ENCODE measurements at places on chromosomes 4 and X.

DNA sequence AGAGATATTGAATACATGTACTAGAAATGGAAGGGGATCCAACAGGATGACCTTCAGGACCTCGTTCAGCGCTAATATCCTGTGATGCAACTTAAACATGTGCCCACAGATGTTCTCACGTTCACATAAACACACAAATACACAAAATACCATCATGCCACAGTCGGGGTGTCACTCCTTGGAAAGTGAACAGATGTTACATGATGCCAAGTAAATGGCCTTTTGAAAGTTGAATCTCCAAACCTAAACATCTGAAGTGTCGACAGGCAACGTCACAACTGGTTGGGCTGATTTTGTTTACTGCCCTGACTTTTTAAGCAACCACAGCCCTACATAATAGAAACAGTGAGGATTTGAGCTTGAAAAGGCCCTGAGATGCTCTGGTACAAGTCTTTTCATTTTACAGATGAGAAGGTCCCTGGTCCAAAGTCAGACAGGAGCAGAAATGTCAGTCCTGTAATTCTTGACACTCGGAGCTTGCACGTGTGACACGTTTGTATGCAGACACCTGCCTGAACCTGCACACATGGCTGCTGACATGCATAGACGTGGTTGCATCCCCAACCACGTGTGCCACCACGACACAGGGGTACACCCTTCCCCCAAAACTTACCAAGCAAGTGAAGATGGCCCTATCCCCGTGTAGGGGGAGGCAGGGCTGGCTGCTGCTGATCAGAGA lies 23.5 kb upstream of the BCORL1 start:
- DNase-seq, result no peak

DNA sequence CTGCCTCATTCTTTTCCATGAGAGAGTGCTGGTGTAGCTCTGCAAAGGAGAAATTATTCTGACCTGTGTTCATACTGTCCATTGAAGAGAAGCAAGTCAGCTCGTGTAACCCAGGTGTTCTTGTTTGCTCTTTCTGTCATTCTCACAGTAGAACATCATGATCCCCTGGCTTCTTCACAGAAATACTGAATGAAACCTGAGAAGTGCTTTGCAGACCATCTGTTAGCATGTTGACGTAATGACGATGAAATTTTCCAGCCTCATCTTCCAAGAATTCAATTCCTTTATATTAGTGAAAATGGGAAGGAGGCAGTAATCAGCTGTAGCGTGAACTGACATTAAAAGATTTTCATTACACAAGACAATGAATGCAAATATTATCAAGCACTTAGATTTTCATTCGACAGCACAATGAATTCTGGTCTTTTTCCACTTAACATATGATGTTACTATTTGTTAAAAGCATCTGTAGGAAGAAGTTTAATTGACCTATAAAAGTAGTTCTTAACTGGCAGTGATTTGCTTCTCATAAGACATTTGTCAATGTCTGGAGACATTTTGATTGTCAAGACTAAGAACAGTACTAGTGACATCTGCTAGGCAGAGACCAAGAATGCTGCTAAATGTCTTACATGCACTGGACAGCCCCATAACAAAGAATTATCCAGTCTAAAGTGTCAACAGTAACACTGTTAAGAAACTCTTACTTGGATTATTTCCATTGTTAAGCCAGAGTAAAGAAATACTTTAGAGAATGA lies 246.3 kb downstream of the BANK1 start:
- no peak for DNase-seq

DNA sequence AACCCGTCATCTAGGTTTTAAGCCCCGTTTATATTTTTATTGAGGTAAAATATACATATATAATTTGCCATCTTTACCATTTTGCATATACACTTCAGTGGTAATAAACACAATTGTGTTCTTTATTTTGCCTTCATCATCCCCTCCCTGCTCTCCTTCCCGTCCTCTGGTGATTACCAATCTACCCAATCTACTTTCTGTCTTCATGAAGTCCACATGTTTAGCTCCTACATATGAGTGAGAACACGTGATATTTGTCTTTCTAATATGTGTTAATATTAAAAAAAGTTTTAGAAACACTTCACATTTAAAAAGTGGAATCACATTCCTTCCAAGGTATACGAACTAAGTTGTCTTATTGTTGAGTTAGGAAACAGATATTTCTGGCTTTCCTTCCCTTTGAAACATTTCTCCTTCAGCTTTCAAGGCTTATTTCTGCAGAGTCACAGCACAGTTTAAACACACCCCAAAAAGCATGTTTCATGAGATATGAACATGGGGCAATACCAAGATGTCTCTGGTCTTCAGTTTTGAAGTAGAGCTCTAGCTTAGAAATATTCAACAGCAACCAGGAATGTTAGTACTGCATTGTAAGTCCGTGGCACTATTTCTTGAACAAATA lies 35.9 kb downstream of the GYPA start:
- DNase-seq, result no peak

DNA sequence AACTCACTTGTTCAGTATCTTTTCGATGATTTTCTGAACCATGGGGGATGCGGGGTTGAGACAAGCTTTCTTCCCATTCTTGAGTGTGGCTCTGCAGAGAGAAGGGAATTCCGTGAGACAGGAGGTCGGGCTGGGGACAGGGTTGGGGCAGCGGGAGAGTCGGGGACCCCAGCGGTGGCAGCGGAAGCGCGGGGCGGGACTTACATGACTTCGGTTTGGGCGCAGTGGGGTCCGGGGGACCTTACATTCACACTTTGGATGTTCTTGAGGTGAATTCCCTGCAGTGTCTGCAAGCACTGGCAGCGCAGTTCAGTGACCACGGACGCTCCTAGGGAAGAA lies 434 bp downstream of the CXCL3 start:
- no peak for DNase-seq

DNA sequence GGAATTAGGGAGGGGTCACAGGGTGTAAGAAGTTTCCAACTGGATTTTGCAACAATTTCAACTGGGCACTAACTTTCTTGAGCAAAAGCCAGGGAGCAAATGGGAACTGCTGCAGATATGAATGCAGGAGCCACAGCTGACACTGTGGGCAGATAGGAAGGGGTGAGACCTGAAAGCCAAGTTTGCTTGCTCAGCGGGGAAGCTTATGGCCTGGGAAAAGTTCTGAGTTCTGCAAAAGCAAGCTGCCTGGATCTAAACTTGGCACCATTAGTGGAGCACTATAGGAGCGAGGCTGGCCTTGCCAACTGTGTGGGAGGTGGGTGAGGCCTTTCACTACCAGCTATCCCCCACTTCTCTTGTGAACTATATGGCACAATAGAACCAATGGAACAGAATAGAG lies 11.1 kb downstream of the CYSLTR1 start:
- no peak for DNase-seq

DNA sequence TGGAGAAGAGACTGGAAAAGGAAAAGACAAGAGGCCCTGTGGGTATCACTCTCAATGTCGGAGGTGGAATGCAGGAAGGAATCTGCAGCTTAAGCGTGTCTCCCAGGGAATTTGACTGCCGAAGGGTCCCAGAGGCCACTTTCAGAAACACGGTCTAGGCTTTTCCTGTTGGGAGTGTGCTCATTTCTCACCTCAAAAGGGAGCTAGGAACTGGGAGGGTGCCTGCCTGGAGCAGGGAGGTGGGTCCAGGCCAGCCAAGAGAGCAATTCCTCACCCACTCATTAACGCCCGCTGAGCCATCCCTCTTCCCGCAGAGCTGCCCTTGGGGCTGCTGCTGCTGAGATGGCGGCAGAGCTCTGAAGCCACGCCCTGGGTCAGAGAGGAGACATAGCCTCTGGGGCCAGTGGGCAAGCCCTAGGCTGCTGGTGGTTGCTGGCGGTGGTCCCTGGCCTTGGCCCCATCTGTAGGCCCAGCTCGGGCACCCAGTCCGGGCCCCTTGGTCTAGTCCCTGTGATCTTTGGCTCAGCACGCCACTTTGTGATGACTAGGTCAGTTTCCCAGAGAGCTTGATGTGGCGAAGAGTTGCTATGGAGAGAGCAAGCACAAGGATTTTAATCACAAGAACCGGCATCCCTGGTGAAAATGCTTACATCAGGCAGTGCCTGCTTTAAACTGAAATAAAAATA lies 4.1 kb downstream of the ZNF185 start:
- DNase-seq, result no peak

DNA sequence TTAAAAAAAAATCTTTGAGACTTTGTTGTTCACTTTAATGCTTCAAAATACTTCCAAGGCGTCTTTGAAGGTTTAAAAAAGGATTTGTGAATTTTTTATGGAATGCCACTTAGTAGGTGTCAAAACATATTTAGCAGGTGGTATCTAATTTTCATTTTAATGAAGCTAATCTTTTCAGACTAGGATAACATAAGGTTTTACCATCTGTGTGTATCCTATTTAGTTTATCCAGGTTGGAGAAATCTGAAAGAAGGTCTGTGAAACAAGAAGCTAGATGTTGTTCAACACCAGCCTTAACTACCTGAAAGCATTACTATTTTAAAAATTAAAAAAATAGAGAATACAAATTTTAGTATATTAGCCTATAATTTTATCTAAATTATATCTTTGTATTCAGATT lies 193.4 kb downstream of the GRID2 start:
- no peak for DNase-seq

DNA sequence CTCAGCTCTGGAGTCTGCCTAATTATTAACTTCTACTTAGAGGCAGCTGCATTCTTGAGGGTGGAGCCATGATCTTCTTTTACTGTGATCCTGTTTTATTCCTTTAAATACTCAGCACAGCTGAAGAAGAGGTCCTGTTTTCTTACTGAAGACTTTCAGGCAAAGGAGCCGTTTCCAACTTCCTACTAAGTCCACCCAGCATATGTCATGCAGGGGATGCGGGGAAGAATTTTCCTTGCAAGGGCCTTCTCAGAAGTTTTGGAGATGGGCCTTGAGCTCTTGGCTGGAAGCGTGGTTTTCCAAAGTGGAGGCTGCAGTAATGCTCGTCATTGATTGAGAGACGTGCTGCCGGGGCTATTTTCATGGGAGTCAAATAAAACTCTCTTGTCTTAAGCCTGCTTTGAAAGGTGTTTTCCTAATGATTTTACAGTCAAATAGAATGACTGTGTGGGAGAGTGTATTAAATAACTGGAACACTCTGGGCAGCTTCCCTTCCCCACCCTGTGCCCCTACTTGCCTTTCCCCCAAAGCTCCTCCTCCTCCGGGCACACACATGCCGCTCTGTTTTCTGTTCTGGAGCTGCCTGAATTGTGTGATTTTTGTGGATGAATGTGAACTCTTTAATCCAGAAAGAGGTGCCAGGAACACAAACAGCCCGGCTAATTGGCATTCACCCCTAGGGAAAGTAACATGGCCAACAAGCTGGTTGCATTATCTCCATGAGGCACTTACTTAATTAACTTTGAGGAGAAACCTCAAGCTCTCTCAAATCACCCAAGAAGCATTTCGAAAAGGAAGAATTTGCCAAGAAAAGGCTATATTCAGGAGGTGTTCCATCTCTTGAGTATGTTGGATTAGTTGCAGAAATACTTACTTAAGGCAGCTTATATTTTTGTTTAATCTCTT lies 28.1 kb downstream of the FGF2 start:
- no peak for DNase-seq

GRCh38 chr4:7830747-7831146 lies 108.9 kb downstream of the AFAP1 start:
- no peak for DNase-seq

DNA sequence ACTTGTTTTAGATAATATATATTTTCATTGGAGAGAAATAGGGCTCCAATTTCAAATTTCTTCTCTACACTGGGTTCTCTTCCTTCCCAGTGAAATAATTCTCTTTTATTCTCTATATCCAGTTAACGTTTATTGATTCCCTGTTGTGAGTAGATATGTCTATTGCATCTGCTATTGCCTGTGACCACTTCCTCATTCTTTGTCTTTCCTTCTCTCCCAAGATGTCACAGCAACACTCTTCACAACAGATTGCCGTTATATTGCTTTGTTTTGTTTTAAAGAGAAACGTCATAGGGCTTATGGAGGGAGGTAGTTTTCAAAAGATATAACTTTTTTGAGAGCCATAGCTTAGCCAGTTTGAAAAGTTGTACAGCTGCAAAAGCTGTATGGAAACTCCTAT lies 343.8 kb downstream of the ARHGAP24 start:
- DNase-seq, result no peak

- no peak for DNase-seq
Observed at GRCh38 chr4:54614149-54614548, 43.6 kb upstream of the KIT start.

GRCh38 chr4:189121336-189121735 lies 819.3 kb upstream of the FRG1 start:
- no peak for DNase-seq

DNA sequence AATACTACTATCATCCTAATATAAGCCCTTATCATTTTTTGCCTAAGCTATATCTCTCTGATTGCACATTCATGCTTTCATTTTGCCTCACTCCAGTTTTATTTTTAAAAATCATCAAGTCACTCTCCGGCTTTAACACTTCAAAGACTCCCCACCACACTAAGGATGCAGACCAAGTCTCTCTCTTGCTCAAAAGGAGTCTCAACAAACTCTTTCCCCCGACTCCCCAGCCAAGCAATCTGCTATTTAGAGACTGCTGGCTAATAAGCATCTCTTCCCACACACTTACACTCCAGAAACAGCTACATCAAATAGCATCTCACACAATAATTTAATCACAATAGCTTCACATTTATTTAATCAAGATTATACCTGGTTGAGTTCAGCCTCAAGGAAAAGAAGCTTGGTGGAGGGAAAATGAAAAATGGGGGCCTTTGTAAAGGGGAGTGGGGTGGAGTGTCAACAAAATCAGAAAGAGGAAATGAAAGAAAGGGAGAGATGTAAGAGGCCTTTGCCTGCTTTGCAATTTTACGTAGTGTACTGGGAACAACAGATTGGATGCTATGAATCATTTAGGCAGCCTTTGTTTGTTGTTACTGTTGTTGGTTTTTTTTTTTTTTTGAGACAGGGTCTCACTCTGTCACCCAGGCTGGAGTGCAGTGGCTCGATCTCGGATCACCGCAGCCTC lies 104.1 kb upstream of the MCF2 start:
- DNase-seq, result no peak

GRCh38 chrX:40245488-40246071 lies 147.8 kb upstream of the BCOR start:
- DNase-seq, result no peak

DNA sequence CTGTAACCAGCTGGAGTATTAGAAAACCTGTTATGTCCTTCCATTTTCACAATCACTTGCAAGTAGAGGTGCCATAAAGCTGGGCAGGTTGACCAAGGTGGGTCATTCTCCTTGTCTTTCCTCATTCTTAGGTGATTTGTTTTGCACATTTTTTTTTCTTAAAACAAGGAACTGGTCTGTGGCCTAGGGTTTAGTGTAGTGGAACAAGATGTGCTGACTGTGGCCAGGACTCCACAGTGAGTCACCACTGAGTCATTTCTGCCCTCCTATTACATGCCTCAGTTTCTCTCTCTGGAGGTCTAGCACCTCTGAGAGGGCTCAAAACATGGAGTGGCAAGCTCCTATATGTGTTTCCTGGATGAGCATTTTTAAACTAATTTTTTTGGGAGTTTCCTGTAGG lies 355.9 kb downstream of the GPM6A start:
- no peak for DNase-seq
